A172 (cell line): ENCODE measurements at places on chromosomes 6 and 20. TPM values are rescaled to one million over a fixed set of nuclear protein-coding genes. Genes with fewer than 3 reads are reported as not detected.

Gene DPPA5
- total RNA-seq, result not detected in 2 replicates

Gene TGM3
- 0.53 TPM in 1 of 2 replicates, not detected in the other for total RNA-seq

GRCh38 chr6:144289006-144289405, 3.9 kb downstream of the UTRN start:
- no peak for DNase-seq

Gene PTCRA
- total RNA-seq, result not detected in 2 replicates

DNA sequence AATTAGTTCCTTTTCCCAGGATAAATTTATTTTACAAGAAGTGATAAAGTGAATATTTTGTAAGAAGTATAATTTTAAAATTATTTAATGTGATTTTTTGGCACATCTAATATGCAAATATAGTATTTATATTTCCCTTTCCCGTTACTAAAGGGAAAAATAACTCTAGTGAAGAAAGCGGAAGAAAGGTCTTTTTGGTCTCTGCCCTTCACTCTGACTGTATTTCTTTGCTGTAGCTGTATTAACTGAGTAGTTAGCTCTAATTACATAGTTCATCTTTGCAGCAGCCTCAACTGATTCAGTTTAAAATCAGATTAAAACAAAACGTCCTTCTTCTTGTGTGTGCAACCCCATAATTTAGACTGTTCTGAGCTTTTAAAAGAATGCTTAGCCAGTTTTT, 57.4 kb upstream of the RNF144B start:
- DNase-seq, result no peak

- no peak for DNase-seq
These were observed 812 bp downstream of the MYMX start for GRCh38 chr6:44217332-44218143.

DNA sequence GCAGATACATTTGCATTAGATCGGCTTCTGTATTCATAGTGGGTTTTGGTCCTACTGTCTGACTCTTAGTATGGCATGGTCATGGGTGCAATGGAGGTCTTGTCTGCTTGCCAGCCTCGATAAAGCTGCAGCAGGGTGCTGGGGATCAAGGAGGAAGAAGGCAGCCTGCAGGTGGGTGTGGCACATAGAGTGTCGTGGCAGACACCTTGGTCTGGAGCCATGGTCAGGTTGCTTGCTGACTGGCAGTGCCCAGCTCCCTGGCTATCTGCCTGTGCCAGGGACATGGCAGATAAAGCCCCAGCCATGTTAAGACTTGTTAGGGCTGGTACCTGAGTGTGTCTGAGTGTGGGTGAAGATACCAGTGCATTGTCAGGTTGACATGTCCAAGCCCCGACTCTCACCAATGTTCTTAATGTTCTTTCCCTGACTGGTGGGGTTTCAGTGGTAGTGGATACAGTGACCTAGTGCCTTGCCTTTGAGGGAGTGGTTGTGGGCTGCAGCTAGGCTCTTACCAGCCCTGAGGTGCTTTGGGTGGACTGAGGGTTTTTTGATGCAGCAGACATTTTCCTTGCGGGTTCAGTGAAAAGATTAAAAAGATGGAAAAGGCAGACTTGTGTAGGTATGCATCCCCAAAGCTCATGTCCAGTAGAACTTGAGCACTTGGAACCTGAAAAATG, 1.8 kb downstream of the FAM83D start:
- DNase-seq, result no peak
